NCI-H345 (cell line): ENCODE measurements at places on chromosomes 3 and 15.

DNA sequence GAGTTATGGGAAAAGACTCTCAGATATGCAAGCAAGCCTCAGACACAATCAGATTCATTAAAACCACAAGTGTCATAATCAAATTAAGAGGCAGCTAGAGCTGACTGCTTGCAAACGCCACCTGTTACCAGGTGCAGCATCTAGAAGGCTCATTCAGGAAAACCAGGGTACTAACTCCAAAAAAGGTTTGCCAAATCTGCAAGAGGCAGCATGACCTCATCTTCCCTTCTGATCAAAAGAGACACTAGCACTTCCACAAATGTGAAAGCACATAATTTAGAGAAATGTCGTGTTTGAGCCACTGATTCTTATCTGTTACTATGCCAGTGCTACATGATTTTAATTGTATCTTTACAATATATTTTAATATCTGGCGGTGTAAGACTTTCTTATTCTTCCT lies 123.3 kb upstream of the NANOGP8 start:
- no peak for DNase-seq

DNA sequence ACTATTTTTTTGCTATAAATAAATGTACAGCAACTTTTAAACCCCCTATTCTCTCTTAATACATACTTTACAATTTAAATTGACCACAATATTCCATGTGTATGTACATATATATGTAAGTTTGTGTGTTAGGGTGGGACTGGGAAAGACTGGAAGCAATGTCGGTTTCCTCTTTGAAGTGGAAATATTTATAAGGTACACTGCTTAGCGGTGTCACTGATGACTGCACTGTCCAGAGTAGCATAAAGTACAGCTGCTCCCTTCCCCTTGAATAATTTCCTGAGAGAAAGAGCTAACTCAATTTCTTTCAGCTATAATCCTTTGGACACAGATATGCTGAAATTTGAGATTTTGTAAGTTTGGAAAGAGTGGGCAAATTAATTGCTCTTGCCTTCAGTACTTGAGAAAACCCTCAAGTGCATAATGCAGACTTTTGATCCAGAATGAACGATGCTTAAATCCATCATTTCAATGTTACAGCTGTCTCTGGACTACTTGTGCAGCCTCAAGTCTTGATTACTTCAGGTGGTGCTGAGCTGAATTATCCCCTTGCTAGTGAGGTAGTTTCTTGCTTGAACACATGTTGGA lies 267.0 kb upstream of the CFAP20DC start:
- DNase-seq, result no peak

- no peak for DNase-seq
These were observed 203.4 kb upstream of the CGNL1 start for GRCh38 chr15:57172925-57173324.

DNA sequence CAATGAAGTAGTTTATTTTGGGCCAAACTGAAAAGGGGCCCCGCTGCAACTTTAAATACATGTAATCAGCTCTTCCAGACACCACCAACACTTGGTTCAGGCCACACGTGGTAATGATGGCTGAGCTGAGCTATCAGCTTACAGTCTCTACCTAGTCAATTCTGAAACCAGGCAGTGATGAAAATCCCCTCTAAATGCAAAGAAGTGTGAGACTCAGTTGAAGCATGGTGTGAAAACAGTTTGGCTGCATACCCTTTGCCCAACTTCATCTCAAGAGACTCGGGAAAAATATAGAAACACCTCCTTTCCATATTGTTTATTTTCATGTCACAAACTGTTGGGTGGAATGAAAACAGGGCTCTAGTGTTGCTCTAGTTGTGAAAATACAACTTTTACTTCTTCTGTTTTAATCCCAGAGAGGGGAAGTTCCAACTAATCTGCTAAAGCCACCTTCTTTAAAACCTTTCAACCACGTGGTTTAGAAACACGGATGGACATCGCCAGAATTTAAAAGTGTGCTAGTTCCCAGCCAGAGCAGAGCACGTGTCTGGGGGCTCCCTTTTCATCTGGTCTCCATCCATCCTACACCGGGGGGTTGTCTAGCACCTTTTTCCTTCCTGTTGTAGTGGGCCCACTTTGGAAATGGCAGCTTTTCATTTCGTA lies 229.1 kb downstream of the EPHB1 start:
- no peak for DNase-seq

- DNase-seq, result no peak
These were observed 74.6 kb downstream of the TGFBR2 start for GRCh38 chr3:30680789-30681648.

DNA sequence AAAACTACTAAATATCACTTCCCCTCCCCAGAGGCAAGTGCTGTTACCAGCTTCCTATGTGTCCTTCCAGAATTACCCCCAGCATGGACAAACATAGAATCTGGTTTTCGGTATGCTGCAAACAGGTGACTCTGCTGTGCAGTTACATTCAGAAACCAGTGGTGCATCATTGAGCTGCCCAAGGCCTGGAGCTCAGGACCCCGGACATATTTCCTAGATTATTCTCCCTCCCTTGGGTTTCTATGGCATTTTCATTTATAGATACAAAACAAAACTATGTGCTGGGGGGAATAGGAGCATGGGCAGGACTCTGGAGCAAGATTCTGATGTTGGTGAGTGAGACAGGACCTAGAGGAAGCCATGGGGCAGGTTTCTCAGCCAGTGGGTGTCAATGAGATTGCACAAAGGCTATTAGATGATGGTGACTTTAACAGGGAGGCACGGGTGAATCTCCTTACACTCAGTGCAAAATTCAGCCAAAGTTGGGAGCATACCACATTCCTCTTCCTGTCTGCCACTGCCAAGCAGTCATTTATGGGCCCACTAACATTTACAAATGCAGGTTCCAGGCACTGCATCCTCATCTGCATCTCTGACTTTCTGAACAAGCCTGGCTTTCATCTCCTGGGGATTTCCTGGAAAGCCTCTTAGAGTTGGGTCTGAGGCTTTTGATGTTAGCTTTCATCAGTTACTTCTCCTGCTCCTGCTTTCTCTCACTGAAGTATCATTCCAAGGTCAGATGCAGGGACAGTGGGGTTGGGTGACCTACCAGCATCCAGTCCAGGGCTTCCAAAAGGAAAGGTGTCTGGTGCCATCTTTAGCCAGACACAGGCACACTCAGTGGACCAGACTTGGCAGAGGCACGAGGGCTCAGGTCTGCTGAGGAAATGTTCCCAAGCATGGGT lies 44.5 kb downstream of the CMTM7 start:
- DNase-seq, result no peak

DNA sequence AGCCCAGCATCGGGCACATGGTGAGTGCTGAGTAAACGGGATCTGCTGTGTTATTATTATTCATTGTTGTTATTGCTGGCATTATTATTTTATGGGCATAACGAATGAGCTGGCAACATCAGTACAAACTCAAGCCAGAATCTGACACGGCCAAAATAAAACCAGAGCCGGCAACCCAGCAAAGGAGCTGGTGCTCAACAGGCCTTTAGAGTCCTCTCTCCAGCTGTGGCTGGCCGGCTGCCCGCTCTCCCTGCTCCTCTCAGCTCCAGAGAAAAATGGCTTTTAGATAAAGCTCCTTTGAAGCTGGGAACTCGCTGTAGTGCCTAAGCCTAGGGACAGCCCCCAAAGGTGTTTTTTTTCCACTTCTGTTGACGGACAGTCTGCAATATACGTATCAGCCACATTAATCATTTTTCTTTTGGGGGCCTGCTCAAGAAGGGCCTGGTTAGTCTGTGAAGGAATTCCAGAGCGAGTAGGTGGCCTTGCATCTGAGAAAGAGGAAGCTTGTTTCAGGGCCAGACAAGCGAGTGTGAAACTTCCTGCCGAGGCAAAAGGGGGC lies 193.9 kb upstream of the UBE2E1 start:
- no peak for DNase-seq

GRCh38 chr15:95690631-95691340 lies 639.7 kb upstream of the NR2F2 start:
- DNase-seq, result no peak

- DNase-seq, result no peak
These were observed 21.7 kb downstream of the ETFA start for GRCh38 chr15:76289582-76289981.

GRCh38 chr3:184551103-184551502 lies 10.5 kb upstream of the EPHB3 start:
- no peak for DNase-seq

DNA sequence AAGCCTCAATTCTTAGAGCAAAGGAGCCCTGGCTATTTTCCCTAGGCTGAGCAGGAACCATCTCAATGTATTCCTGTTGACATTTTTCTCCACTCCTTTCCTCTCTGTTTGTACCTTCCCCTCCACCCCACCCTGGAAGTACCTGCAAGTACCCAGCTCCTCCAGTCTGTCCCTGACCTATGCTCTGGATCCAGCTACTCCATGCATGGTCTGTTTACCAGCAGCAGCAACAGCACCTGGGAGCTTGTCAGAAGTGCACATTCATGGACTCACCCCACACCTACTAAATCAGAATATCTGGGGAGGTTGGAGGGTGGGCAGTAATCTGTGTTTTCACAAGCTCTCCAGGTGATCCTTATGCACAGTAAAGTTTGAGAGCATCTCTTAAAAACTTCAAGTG lies 240.7 kb upstream of the UMPS start:
- DNase-seq, result no peak

DNA sequence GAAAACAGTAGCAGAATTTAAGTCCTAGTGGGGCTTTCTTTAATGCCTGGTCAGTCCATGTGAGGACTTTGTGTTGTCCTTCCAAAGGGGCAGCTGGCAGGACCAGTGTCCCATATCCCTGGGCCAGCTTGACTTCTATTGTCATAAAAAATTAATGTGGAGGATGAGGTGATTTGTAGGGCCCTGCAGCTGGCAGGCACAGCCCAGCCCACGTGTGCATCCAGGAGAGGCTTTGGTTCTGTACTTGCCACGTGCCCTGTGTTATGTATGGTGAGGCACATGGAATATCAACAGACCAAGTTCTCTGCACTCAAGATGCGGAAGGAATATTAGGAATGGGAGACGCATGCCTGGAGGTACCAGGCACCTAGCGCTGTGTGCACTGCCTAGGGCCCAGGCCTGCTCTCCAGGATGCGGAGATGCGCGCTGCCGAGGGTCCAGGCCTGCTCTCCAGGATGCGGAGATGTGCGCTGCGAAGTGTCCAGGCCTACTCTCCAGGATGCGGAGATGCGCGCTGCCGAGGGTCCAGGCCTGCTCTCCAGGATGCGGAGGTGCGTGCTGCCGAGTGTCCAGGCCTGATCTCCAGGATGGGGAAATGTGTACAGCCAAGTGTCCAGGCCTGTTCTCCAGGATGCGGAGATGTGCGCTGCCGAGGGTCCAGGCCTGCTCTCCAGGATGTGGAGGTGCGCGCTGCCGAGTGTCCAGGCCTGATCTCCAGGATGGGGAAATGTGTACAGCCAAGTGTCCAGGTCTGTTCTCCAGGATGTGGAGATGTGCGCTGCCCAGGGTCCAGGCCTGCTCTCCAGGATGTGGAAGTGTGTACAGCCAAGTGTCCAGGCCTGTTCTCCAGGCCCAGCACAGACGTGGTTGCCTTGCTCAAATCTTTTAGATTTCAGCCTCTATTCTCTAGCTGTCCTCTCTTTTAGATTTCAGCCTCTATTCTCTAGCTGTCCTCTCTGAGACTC lies 183.3 kb upstream of the ROPN1 start:
- DNase-seq, result peak; percentile 58

DNA sequence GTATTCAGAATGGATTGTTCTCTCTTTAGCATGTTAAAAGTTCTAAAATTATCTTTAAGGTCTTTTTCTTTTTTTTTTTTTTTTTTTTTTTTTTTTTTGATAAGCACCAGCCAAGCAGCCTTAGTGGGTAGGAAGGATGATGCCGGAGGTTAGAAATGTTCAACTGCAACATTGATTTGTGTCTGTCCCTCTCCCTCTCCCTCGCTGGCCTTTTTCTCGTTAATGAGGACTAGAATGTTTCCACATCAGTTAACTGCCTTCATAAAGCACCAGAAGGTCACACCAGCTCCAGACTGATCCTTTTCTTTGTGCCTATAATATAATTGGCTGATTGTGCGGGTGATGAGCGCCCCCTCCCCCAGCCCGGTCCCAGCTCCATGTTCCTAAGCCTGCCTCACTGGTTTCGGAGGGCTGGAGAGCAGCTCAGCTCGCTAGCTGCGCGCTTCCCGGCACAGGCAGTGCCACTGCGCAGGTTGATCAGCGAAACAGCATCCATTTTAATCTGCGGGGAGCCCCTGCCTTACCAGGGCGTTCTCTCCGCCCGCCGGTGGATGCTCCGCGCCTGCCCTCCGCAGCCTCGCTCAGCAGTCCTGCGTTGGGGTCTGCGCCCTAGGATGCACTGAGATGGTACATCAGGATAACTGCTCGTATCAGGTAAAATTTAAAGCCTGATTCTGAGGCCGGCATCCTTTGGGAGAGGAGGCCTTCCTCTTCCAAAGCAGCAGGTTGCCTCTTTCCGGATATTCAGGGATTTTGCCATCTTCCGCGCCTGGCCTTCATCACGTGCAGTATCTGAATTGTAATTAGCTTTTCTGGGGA lies 148.9 kb upstream of the IL12A start:
- no peak for DNase-seq

GRCh38 chr3:62451211-62451887 lies 78.0 kb upstream of the FEZF2 start:
- DNase-seq, result no peak

DNA sequence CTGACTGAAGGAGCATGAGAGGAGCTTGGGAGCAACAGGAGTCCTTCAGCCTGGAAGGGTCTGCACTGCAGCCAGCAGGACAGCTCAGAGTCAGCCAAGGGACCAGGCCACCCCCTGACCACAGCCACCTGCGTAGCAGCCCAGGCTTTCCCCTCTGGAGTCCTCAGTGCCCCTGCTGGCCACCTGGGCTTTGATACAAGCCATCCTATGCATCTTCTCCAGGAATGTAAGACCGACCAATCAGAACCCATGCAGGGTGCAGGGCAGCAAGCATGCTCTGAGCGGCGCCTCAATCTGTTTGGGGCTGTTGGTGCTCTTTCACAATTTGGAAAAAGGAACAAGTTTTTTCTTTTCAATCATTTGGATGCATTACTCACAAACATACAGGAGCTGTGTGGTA lies 52.0 kb downstream of the DZIP1L start:
- no peak for DNase-seq

GRCh38 chr3:76035117-76035516 lies 249.8 kb upstream of the ZNF717 start:
- no peak for DNase-seq

GRCh38 chr3:180680097-180680430 lies 775 bp upstream of the CCDC39 start:
- DNase-seq, result peak; percentile 87

- no peak for DNase-seq
These were observed 4.5 kb upstream of the RPP25 start for GRCh38 chr15:74960995-74961588.
